Muscle of leg (tissue), 16 donors: ENCODE measurements at places on chromosomes 7 and 10. TPM values are rescaled to one million over a fixed set of nuclear protein-coding genes. Genes with fewer than 3 reads are reported as not detected.

ACTR3C gene
- total RNA-seq, result 1.9 TPM

CYP2W1 gene
- 0.62 TPM for total RNA-seq

PSMA2 gene
- total RNA-seq, result 116 TPM

TLL2 gene
- 0.71 TPM for total RNA-seq

CPXM2 gene
- 3.9 TPM for total RNA-seq

NFKB2 gene
- total RNA-seq, result 13.2 TPM

DKK1 gene
- total RNA-seq, result 0.84 TPM

SDK1 gene
- total RNA-seq, result 3.1 TPM

GRM3 gene
- 0.04 TPM for total RNA-seq

RNF148 gene
- 0.44 TPM for total RNA-seq

MEST gene
- total RNA-seq, result 879 TPM

SPAG6 gene
- 4.6 TPM for total RNA-seq
